ENCODE measurements at places on chromosomes 3 and 15. TPM values are rescaled to one million over a fixed set of nuclear protein-coding genes. Genes with fewer than 3 reads are reported as not detected.

The ROPN1 gene
- 374 TPM for polyA plus RNA-seq

The CEP19 gene
- 17.1 TPM for polyA plus RNA-seq

The MCTP2 gene
- 6.7 TPM for polyA plus RNA-seq

The PRSS50 gene
- polyA plus RNA-seq = 0.92 TPM

The P2RY1 gene
- 2.0 TPM for polyA plus RNA-seq

The CHD2 gene
- 64.5 TPM for polyA plus RNA-seq

The CACNA2D2 gene
- 15.9 TPM for polyA plus RNA-seq

The APOD gene
- polyA plus RNA-seq = 99.8 TPM

The KPNA4 gene
- polyA plus RNA-seq = 39.6 TPM

The RAD51 gene
- 76.1 TPM for polyA plus RNA-seq

The C15orf40 gene
- 55.2 TPM for polyA plus RNA-seq
